Activated T-helper 17 cell treated with anti-CD3 and anti-CD28 coated beads, Interleukin-2, amount 50 U/mL, for 72 hours (primary cell): ENCODE measurements at places on chromosomes 6 and 20.

DNA sequence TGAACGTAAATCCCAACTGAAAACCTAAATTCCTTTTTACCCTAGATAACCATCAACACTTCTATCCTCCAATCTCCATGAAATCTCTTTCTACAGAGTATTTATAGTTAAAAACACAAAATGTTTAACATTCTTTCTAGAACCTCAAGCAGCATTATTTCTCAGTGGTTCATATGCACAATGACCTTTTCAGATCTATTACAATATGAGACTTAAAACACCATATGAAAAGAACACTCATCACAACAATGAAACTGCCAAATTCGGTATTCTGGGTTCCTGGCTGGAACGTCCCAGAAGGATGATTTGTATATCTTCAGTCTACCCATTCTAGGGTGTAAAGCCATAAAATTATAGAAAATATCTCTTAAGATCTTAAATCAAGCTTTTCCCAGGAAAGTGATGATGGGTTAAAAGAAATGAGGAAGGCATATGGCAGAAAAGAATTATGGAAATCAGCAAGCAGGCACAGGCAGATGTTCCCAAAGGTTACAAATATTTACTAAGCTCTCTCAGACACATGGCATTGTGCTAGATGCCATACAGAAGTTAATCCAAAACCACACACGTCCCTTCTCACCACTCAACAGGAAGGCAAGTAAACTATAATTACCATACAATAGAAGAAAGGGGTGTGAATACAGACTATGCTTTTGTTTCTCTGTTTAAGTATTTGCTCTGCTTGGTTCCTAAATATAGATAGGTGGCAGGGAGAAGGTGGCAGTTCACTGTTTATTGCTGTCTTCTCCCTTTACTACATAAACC is 118.0 kb downstream of the CHD6 start:
- no peak for ATAC-seq

GRCh38 chr6:159152041-159152440 is 17.2 kb upstream of the FNDC1 start:
- ATAC-seq, result no peak

DNA sequence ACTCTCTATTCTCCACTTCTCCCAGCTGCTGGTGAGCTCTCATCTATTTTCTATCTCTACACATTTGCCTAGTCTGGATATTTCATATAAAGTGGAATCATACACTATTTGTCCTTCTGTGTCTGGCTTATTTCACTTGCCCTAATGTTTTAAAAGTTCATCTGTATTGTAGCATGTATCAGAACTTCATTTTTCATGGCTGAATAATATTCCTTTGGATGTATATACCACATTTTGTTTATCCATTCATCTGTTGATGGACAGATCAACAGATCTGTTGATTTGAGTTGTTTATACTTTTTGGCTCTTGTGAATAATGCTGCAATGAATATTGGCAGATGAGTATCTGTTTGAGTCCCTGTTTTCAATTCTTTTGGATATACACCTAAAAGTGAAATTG is 49.6 kb downstream of the NHLRC1 start:
- no peak for ATAC-seq

- peak; percentile 31 for ATAC-seq
Measured at GRCh38 chr6:148803979-148804378, 57.1 kb downstream of the UST start.

DNA sequence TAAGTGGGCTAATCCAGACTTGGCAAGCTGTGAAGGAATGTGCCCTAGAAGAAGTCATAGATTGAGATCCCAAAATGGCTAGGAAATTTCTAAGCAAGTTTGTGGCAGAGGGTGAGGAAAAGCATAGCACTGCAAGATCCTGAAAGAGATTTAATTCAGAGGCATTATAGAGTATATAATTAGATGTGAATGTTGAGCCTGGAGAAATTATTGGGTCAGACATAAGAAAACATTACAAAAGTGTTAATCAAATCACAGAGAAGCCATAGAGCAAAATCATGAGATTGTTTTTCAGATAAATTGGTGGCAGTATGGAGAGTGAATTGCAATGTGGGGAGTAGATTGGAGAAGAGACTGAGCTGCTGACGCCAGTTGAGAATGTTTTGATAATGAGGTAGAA is 90.0 kb downstream of the CD2AP start:
- no peak for ATAC-seq

DNA sequence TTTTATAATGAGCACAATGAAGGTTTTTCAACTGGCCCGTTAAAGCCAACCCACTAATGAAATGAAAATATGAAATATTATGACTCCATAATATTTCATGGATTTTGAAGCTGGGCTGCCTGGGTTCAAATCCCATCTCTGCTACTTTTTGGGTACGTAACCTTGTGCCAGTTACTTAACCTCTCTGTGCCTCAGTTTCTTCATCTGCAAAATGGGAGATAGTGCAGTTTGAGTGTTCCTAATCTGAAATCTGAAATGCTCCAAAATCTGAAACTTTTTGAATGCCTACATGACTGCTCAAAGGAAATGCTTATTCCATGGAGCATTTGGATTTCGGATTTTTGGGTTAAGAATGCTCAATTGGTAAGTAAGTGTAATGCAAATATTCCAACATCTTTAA is 29.5 kb downstream of the PTPRA start:
- no peak for ATAC-seq

DNA sequence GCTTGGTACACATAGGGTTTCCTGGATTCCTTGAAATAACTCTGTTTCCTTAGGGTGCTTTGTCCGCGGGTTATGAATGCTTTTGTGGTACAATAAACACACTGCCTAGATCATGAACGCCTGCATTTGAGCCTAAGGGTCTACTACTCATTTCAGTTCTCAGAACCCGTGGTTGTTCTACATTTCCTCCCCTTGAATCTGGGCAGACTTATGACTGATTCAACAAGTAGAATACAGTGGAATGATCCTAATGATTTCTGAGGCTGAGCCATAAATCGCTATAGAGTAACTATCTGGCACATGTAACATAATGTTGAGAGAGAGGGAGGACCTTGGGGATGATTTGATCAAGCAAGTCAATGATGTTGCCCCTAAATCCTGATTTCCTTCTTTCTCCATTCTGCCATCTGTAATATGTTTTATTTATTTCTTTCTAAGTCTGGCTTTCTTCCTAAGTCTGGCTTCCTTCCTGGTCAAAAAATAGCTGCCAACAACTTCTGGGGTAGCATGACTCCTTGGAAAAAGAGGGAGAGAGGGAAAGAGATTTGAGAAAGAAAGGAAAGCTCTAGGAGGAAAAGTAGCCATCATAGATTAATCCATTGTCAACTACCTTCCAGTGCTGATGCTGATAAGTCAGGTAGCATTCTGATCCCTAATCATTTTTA is 23.0 kb downstream of the ABRACL start:
- no peak for ATAC-seq

DNA sequence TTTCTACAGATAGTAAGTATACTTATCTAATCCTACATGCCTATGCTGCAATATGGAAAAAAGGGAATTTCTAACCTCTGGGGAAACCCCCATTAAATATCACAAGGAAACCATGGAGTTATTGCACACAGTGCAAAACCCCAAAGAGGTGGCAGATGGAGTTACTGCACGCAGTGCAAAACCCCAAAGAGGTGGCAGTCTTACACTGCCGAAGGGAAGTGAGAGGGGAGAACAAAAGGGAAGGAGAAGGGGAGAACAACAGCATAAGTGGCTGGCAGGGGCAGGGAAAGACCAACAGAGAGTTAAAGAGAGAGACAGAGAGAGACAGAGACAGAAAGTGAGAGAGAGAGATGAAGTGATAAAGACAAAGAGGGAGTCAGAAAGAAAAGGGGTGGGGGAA is 43.8 kb upstream of the EIF2S2 start:
- ATAC-seq, result no peak

GRCh38 chr20:50484271-50484976 is 25.8 kb upstream of the PTPN1 start:
- ATAC-seq, result no peak

- ATAC-seq, result no peak
Measured at GRCh38 chr6:93418408-93419303, 703 bp downstream of the EPHA7 start.

GRCh38 chr20:55160996-55161395 is 685.6 kb downstream of the DOK5 start:
- no peak for ATAC-seq

GRCh38 chr6:122969999-122970533 is 26.0 kb upstream of the CLVS2 start:
- ATAC-seq, result no peak

GRCh38 chr20:60358101-60358500 is 399.9 kb downstream of the CDH26 start:
- no peak for ATAC-seq

GRCh38 chr6:107611094-107611810 is 121.3 kb downstream of the SOBP start:
- no peak for ATAC-seq

GRCh38 chr6:52304983-52305390 is 20.4 kb upstream of the MCM3 start:
- ATAC-seq, result peak; percentile 57

GRCh38 chr6:117677553-117678141 is 2.4 kb downstream of the NUS1 start:
- ATAC-seq, result peak; percentile 58

DNA sequence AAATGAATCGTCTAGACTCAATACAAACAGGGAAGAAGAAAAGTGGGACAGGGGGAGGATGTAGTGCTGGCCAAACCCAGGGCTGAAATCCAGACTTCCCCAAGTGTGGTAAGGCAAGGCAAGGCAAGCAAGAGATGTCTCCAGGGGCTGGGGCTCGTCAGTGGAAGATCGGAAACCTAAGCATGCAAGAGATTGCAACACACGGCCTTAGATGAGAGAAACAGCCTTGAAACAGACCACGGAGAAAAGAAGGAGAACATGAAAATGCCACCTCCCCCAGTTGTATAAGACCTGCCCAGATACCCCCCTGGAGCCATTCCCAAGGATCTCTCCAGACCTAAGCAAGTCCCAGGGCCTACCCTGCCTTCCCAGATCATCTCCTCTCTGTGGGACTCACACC is 20.0 kb downstream of the VEGFA start:
- no peak for ATAC-seq

GRCh38 chr6:135088818-135089809 is 34.5 kb upstream of the HBS1L start:
- ATAC-seq, result peak; percentile 81

DNA sequence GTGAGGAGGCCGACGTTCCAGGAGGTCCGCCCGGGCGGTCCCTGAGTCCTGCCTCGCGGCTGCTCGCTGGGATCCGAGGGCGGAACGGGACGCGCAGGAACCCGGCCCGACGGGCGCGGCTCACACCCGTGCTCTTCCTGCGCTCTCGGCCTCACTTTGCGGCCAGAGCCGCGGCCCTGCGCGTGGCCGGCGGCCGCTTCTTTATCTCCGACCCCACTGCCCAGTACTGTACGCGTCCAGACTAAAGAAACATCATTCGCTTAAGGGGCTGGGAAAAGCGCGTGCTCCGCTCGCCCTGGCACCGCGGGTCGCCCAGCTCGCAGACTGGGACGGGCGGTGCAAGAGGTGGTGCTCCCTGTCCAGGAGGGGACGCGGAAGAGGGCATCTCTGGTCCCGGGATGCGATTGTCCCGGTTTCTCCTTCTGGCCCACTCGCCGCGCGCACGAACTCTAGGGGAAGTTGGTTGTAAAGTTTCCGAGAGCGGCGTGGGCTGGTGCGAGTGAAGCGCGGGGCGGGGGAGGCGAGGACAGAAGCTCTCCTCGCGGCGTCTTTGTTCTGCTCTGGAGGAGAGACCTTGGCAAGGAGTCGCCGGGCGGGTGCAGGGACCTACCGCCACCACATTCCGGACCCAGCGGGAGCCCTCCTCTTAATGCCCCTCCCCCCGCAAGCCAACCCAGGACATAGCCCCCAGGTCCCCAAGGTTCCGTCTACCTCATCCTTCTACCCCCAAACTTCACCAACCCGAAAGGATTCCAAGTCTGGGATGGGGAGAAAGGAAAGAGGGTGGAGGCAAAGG is 71.0 kb downstream of the SOX4 start:
- no peak for ATAC-seq

- ATAC-seq, result no peak
Measured at GRCh38 chr6:42690151-42690702, 32.2 kb downstream of the PRPH2 start.

DNA sequence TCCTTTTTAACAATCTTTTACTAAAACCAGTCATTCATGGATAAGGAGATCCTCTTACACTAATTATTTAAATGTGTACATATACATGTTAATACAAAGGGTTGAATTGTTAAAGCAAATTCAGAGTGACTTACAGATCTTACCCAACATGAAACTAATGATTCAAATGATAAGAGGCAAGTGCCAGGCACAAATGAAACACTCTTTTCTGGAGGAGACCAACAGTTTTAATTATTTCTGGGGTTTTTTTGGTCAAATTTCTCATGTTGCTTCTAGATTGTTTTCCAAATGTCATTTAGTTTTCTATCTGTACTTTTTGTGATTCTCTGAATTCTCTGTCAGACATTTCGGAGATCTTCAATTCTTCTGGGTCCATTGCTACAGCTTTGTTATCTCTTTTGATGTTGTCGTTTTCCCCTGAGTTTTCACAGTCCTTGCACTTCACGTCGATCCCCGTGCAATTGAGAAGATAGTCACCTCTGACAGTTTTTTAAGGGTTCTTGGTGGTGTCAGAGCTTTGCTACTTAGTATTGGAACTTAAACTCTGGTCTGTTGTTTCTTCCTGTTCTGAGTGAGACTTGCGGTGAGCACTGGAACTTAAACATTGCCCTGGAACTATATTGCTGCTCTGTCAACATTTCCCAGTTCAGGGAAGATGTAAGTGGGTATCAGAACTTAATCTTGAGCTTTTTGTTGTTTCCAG is 23.2 kb downstream of the MAS1 start:
- ATAC-seq, result peak; percentile 80

- ATAC-seq, result no peak
Measured at GRCh38 chr6:4017058-4017739, 61.7 kb downstream of the FAM217A start.

DNA sequence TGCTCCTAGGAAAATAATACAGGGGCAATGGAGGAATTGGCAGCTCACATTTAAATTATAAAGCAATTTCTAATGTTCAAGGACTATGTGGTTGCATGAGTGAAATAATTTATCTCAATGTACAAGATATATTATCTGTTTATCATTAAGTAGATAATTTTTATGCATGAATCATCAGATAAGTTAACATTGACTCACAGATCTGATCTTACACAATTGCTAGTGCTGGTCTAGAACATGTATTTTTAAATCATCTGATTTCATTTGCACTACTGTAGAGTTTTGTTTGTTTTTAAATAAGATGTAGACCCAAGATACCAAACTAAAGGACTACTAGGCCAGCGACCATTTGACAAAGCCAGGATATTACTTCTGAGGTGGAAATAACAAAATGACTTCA is 199.2 kb downstream of the BMP2 start:
- no peak for ATAC-seq

GRCh38 chr6:131754715-131755567 is 44.1 kb upstream of the CTAGE9 start:
- no peak for ATAC-seq
